ENCODE measurements at places on chromosomes 1 and 21.

- no peak for DNase-seq
Measured at GRCh38 chr1:237763137-237763536, 127.6 kb downstream of the ZP4 start.

DNA sequence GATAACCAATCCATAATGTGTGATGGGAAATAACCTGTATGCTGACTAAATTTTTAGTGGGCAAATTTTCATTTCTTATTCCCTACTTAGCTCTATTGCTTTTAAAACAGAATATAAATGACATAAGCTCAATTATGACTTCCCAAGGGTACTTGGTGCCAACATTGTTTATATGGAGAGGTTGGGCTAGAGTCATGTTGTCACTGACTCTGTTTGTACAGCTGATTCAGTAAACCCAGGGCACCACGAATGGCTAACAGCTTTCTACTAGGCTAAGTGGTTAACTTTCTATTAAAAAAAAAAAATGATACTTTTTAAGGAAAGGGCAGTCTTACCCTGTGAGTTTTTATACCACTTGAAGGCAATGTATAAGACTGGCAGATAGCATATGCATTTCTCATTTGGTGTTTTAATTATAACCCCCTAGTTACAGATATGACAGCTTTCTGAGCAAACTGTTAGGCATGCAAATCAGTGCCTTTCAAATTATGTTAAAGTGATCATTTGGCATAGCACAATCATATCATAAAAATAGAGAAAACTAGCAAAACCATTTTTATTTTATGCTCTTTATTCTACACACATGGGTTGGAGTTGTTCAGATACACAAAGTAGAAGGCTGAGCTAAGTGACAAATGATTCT, 147.1 kb downstream of the DNM3 start:
- DNase-seq, result no peak

- no peak for DNase-seq
Measured at GRCh38 chr1:224064150-224064549, 49.8 kb upstream of the FBXO28 start.

- DNase-seq, result peak; percentile 69
Measured at GRCh38 chr1:207393610-207394009, 60.5 kb upstream of the CR2 start.

- no peak for DNase-seq
Measured at GRCh38 chr1:146001709-146002108, 5.3 kb upstream of the TXNIP start.

GRCh38 chr1:221310180-221310579, 430.9 kb downstream of the HLX start:
- no peak for DNase-seq

DNA sequence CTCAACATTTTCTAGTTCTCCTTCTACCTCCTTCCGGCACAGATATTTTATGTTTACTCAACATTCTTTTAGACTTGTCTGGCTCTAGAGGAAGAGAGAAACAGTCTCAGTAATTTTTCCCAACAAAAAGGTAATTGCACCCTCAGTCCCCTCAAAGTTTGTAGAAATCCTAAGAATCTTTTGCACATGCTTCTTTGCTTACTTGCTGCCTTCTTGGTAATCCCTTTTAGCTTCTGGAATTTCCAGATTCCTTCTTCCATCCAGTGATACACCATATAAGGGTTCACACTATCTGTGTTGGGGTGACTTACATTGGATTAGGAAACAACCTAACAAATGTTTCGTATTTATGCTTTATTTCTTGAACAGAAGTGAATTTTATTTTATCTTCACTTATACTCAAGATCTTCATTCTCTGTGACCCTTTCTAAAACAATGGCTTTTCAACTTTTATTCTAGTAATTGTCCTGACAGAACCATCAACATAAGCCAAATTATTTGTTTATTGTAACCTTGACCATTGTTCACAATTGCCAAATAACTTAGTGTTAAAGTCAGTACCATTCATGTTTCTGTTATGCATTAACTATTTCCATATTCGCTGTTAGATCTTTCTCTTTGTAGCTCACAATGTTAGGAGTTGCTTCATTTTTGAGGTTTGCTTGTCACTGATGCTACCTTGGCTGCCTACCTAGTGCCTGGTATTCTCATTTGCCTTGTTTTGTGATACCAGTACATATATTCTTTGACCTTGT, 238.1 kb downstream of the HMCN1 start:
- DNase-seq, result no peak

DNA sequence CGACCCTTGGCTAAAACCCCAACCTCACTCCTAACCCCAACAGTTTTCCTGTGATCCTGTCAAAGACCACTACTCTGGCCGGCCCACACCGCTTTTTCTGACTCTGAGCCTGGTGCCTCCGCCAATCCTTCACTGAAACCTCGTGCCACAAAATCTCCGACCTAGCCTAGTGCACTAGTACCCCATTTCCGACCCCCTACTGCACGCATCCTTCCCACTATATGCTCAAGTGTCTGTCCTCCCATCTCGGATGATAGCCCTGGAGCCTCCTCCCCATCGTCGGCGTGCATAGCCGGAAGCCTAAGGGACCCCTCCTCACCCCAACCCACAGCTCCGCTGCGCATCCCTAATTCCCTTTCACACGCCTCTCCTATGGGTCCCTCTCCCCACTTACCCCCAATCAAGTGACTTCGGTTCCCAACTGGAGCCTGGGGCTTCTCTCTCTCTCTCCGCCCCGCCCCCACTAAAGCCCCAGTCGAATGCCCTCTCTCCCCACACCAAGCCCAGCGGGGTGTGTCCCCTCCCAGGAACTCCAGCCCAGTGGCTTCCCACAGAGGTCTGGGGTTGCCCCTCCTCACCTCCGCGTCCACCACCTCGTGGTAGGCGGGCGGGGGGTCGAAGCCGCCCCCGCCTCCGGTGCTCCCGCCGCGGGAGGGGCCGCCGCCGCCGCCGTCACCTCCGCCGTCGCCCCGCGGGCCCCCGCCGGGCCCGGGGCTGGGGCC, 791 bp downstream of the USP24 start:
- DNase-seq, result no peak
